Stimulated activated naive CD4-positive, alpha-beta T cell treated with Interleukin-2 at 50 U/mL for 16 hours (primary cell): ENCODE measurements at places on chromosomes 4 and X.
A peak's percentile ranks its signal among the peaks of the same experiment; 100 is the strongest.

- DNase-seq, result no peak
Measured at GRCh38 chr4:47624031-47624441, 139.0 kb downstream of the ATP10D start.

DNA sequence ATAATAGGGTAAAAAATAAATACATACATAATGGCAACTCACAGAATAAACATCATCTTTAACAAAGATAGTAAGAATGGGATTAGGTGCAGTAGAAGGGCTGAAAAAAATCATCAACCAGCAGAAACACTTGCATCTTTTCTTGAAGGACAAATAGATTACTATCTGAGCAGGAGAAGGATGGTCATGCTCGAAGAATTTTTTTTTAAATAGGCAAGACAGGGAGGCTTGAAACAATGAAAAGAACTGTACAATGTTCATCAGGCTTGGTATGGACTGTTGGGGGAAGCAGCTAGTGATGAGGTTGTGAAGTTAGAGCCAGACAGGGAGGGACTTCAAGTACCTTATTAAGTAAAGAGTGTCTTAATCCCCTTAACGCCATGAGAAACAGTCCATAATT lies 167.4 kb upstream of the LDB2 start:
- DNase-seq, result no peak

DNA sequence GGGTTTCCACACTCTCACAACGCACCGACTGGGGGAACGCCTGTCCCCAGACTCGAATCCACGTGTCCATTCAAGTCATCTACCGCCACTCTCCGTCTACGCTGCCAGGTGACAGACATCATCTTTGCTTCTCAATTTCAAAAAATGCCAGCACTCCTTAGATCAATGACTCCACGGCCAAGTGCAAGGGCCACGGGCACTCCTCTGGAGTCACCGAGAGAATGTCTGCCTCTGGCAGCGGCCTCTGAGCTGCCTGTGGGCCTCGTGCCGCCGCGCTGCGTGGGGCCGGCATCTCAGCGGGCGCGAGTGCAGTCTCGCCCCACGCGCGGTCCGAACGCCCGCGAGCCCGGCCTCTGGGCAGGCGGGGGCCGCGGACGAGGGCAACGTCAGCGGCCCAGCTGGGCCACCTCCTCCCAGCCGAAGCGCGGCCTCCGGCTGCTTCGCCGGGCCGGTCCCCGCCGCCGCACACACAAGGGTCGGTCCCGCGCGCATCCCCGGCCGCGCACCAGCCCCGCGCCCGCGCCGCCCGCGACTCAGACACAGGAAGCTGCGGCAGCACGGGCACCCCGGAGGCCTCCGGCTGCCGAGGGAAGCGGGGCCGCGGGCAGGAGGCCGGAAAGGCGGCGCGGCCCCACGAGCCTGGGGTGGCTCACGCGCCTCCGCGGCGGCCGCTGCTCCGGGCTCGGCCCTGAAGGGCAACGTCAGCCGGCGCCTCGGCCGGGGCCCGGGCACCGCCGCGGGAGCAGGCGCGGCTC lies 450 bp downstream of the ACSL1 start:
- peak; percentile 17 for DNase-seq

GRCh38 chr4:76809594-76810305 lies 88.2 kb downstream of the SOWAHB start:
- DNase-seq, result no peak

DNA sequence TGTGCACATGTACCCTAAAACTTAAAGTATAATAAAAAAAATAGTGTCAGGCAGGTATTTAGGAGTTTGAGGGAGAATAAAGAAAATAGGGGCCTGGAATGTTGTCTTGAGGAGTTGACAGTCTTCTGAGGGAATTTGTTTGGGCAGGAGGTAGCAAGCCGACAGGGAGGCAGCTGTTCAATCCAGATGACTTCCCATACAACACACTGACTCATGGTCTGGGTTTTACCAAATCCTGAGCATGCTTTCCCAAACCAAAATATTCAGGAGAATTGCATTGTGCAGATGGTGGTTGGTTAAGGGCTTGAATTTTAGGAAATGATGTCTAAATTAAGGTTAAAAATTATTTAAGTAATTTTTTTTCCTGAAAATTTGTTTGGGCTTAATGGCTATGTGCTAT lies 430.0 kb downstream of the INPP4B start:
- no peak for DNase-seq

DNA sequence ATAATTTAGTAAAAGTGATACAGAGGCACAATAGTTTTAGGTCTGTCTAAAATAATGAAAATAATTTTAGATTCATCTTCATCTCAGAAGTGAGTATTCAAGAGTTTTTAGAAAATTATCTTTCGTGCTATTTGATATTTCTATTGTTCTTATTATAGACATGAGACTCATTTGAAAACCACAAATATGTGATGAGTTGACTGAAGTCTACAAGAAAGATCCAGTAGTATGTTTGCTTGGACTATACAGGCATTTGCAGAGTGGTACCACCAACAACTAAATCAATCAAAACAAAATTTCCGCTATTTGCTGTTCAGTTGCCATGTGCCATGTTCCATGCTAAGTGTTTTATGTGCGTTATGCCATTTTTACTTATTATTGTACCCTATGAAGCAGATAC lies 1318.5 kb downstream of the STIM2 start:
- no peak for DNase-seq

- DNase-seq, result no peak
Measured at GRCh38 chrX:154661170-154661569, 7.8 kb upstream of the CTAG2 start.
